ENCODE measurements at places on chromosomes 2 and 18.
A peak's percentile ranks its signal among the peaks of the same experiment; 100 is the strongest.

DNA sequence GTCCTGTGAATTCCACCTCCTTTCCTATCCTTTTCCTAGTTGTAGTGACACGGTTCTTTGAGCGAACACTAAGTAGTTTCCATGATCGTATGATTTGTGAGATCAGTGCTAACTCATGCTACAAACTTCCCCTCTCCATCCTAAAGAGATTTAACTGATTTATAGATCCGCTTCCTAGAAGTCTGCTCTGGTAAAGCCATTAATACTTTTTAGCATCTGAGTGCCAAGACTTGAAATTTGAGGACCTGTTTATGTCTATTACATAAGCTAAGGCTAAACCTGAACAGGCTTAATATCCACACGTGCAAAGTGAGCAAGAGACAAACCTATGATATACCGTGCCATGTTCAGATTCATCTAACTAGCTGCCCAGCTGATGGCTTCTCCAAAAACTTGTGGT is 14.9 kb downstream of the PROKR1 start:
- no peak for DNase-seq

- no peak for DNase-seq
Measured at GRCh38 chr2:236852977-236853374, 232.7 kb upstream of the COPS8 start.

GRCh38 chr2:219168932-219169331 is 897 bp downstream of the SLC23A3 start:
- no peak for DNase-seq

- no peak for DNase-seq
Measured at GRCh38 chr18:79485788-79486355, 90.1 kb downstream of the NFATC1 start.

GRCh38 chr2:96959406-96960110 is 26.8 kb downstream of the FAM178B start:
- DNase-seq = no peak

DNA sequence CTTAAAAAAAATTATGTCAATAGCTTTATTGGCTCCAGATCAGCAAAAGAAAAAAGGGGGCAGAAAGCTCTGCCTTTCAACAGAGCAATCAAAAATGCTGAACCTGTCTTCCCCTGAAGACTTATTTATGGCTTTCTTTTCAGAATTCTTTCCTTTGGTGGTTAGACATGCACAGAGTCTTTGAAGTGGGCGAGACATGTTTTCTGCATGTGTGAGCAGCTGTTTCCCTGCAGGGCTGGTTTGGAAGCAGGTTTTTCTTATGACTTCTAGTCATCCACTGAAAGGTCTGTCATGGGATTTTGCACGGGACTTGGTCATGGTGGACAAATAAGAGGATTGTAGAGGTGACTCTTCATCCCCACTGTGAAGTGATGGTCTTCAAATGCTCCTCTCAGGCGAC is 160.3 kb downstream of the VAPA start:
- DNase-seq = no peak

- no peak for DNase-seq
Measured at GRCh38 chr2:142218471-142218870, 87.7 kb upstream of the LRP1B start.

DNA sequence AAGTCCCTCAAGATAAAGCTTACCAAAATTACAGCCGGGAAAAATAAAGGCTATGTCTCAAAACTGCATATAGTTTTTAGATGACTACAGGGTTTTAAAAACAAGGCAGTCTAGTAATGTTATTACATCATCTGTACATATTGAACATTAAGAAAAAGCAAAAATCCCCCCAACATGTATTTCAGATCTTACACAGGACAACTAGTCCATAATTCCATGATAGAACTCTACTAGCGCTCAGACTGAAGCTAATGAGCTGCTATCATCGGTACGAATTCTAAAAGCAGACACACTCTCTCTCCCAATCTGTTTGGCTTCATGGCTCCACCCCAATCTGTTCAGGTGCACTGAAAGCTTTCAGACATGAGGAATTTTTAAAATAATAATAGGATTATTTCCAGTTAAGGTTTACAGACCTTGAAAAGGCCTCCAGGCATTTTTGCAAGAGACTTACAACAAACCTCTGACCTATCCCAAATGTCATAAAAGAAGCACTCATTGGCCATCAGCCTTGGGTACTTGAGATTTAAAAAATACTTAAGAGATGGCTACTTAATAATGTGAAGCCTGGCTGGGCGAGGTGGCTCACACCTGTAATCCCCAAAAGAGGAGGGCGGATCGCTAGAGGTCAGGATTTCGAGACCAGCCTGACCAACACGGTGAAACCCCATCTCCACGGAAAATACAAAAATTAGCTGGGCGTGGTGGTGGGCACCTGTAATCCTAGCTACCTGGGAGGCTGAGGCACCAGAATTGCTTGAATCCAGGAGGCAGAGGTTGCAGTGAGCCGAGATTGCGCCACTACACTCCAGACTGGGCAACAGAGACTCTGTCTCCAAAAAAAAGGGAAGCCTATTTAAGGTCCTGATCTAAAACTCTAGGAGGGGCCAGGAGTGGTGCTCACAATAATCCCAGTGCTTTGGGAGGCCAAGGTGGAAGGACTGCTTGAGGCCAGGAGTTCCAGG is 2.0 kb downstream of the NPC1 start:
- DNase-seq = no peak

DNA sequence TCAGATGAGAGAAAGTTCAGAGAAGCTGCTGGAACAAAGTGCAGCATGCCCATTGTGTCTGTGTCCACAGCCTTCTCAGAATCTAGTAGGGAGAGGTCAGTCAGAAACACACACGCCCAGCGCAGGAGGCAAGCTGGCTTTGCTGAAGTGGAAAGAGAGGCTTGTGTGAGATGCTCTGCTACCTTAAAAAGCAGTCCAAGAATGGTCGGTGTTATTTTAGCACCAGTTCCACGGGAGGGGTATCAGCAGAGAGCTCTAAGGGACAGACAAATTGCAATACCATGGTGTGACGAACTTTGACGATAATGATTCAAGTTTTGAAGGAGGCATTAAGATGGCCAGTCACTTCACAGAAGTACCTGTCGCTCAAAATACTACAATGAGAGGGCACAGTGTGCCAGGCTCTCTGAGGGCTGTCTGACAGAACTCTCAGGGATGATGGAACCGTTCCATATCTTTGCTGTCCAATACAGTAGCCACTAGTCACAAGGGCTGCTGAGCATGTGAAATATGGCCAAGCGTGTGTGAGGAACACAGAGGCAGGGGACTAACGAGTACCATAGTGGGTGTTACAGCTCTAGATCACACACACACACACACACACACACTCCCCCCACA is 237.5 kb upstream of the TMEM200C start:
- DNase-seq = no peak

GRCh38 chr2:146847846-146848245 is 997.0 kb upstream of the ACVR2A start:
- DNase-seq = no peak

DNA sequence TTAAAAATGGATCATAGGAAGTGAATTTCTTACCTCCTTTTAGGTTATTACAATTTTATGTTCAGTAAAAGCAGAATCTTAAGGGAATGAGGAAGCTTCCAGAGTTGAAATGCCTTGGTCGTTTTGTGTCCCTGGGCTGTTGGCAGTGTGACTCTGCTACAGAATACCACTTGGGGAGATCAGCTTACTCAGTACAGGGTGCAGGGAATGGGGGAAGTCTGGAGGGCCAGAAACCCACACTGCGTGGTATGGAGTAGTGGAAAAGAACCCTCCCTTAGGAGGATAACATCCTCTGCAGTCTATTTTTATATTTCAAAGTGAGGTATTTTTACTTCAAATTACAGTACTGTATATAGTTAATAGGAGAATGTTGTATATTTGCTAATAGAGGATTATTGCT is 51.1 kb downstream of the R3HDM1 start:
- no peak for DNase-seq

- no peak for DNase-seq
Measured at GRCh38 chr2:239163688-239164334, 237.0 kb downstream of the HDAC4 start.

- no peak for DNase-seq
Measured at GRCh38 chr18:5064841-5065370, 132.2 kb downstream of the AKAIN1 start.

- no peak for DNase-seq
Measured at GRCh38 chr2:107927034-107927534, 59.2 kb upstream of the SLC5A7 start.

DNA sequence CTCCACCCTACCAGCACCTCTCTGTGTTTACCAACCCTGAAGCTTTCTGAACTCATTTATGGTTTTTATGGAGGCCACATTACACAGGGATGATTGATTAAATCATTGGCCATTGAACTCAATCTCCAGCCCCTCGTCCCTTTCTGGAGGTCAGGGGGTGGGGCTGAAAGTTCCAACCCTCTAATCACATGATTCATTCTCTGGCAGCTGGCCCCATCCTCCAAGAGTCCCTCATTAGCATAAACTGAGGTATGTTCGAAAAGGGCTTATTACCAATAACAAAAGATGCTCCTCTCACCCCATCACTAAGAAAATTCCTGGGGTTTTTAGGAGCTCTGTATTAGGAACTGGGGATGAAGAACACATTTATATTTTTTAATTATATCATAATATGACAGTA is 92.3 kb downstream of the DIS3L2 start:
- DNase-seq = no peak

GRCh38 chr18:72555968-72556367 is 11.8 kb upstream of the CBLN2 start:
- DNase-seq = no peak

DNA sequence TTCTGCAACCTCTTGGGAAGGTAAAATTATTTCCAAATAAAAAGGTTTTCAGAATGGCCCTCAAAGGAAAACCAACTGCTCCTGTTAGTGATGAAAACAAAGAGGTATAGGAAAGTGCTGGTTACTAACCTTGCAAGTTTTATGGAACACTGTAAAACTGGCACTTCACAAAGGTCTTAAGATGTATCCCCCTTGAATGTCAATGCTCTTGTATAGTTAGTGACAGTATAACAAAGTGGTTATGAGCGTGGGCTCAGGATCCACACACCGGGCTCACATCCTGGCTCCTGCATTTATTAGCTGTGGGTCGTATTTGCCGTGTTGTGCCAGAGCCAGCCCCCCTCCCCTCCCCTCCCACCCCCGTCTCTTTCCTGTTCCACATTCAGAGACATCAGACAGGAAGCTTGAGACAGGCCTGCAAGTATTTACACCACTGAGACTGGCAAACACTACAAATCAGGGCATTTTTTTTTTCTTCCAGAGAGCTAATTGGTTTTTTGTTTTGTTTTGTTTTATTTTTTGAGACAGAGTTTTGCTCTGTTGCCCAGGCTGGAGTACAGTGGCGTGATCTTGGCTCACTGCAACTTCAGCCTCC is 9.2 kb upstream of the DNPEP start:
- DNase-seq = no peak

- no peak for DNase-seq
Measured at GRCh38 chr2:127142663-127143630, 36.0 kb upstream of the BIN1 start.

- no peak for DNase-seq
Measured at GRCh38 chr2:165874445-165875039, 79.0 kb downstream of the TTC21B start.

DNA sequence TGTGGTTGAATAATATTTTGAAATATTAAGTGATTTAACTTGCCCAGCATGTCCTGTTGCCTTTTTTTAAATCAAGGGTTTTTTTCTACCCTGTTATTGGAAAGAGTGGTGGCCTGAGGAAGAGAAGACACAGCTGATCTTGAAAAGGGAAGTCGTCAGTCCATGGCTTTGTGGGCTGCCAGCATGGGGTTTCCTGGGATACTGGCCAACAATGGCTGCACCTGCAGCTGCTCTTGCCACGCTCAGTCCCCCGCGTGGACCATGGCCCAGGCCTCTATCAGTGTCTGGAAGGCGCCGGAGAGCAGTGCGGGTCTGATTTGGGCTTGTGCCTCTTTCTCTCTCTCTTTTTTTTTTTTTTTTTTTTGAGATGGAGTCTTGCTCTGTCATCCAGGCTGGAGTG is 99.3 kb downstream of the ASB1 start:
- no peak for DNase-seq

- no peak for DNase-seq
Measured at GRCh38 chr2:71078624-71079023, 10.2 kb downstream of the NAGK start.

GRCh38 chr2:36964496-36965058 is 1.8 kb downstream of the STRN start:
- DNase-seq = no peak

- DNase-seq = no peak
Measured at GRCh38 chr2:34570266-34570872, 971.3 kb upstream of the FAM98A start.

- no peak for DNase-seq
Measured at GRCh38 chr2:70946832-70947442, 11.2 kb downstream of the ATP6V1B1 start.

DNA sequence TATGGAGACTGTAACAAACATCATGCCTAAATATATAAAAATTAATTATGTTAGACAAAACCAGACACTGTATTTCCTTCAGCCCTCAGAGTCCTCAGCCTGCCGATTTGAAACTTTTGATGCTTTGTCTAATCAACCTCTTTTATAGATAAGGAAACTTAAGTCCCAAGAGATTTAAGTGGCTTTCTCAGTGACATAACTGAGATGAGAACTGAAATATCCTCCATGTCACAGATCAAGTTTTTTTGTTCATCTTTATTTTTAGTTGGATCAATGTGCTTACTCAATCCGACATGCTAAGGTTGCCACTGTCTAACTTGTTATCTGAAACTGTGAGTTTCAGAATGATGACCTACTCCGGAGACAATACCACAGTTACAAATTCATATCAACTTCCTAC is 72.3 kb downstream of the BARD1 start:
- no peak for DNase-seq

- no peak for DNase-seq
Measured at GRCh38 chr2:55011831-55012671, 38.2 kb downstream of the RTN4 start.

- DNase-seq = peak; percentile 43
Measured at GRCh38 chr2:234288974-234289455, 207.9 kb downstream of the ARL4C start.

Data from stimulated activated CD4-positive, alpha-beta T cell treated with anti-CD3 and anti-CD28 coated beads, Interleukin-15, amount 100 ng/mL, for 1 hour (primary cell).